ENCODE measurements at places on chromosomes 7 and 10.

DNA sequence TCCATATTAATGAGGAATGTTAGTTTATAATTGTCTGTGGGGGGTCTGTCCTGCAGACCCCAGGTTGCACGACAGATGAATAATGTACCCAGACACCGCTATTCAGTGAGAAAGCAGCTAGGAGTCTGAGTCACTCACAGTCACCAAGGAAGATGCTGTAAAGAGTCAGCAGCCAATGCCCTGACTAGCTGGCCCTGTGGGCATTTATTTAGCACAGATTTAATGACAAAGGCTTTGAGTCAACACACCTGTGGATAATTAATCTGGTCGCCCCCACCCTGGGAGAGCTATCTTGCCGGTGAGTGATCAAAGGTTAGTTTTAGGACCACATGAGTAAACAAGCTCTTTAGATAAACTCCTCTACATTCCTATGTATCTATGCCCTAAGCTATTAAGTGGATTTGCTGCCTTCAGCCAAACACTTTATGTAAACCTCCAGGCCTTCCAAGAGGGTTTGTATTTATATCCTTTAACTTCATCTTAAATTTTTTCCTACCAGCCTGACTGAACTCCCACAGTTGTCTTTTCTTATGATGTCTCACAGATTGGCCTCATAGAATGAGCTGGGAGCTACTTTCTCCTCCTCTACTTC, 180.0 kb upstream of the ADCY1 start:
- DNase-seq = no peak

DNA sequence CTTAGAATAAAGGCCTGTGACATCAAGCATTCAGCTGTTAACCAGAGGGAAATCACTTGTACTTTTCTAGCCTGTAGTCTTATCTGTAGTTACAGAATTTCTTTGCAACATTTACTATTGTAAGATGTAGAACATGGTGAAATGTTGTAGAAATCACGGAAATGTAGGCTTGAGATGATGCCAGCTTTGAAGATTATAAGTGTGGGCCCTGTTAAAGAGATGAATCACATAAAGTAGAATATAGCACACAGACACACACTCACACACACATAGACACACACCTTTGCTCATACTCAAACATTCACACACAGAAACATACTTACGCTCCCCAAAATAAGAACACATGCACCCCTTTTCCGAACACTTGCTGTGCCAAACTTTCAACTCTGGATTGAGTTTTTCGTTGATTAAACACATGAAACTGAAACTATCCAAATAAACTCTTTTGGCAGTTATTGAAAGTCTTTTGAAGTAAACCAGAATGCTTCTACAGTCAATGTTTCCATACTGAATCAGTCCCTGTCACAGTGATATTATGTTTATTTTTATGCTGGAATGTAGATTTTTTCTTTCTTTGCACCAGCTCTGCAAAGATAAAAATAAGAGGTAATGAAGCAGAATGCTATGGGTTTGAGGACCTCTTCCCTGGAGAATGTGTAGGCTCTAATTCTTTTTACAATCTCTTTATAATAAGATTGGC, 230.3 kb upstream of the MEOX2 start:
- DNase-seq = no peak

GRCh38 chr10:49309691-49310411, 10.9 kb downstream of the C10orf71 start:
- no peak for DNase-seq

- DNase-seq = no peak
Observed at GRCh38 chr7:824664-825063, 7.6 kb upstream of the SUN1 start.

- DNase-seq = no peak
Observed at GRCh38 chr10:63103971-63104409, 29.1 kb upstream of the NRBF2 start.

DNA sequence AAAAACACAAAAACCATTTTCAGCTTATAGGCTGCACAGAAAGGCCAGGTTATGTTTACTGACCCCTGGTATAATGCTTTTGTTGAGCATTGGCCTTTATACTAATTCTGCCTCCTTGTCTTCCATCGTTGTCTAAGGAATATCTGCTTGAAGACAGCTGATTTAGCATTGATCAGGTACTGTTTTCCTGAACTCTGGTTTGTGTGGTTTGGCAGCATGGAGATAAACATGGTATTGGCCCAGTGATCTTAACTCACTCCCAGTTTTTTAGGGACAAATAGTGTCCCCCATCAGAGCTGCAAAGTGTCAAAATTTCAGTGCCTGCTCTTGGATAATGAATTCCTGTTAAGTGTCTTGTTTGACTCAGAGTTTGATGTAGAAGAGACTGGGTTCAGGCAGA, 100.8 kb downstream of the SND1 start:
- no peak for DNase-seq
